ENCODE measurements at places on chromosomes 6 and 20. TPM values are rescaled to one million over a fixed set of nuclear protein-coding genes. Genes with fewer than 3 reads are reported as not detected.

DNA sequence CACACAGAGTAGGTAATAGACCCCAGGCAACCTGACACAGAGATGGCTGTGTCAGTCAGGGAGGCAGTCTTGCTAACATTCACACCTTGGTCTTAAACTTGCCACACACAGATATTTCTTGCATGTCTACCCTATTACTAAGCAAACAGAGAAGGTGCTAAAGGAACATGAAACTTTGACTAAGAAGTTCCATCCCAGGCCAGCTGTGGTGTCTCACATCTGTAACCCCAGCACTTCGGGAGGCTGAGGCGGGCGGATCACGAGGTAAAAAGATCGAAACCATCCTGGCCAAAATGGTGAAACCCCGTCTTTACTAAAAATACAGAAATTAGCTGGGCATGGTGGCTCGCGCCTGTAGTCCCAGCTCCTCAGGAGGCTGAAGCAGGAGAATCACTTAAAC, 222.4 kb upstream of the JARID2 start:
- DNase-seq: no peak

DNA sequence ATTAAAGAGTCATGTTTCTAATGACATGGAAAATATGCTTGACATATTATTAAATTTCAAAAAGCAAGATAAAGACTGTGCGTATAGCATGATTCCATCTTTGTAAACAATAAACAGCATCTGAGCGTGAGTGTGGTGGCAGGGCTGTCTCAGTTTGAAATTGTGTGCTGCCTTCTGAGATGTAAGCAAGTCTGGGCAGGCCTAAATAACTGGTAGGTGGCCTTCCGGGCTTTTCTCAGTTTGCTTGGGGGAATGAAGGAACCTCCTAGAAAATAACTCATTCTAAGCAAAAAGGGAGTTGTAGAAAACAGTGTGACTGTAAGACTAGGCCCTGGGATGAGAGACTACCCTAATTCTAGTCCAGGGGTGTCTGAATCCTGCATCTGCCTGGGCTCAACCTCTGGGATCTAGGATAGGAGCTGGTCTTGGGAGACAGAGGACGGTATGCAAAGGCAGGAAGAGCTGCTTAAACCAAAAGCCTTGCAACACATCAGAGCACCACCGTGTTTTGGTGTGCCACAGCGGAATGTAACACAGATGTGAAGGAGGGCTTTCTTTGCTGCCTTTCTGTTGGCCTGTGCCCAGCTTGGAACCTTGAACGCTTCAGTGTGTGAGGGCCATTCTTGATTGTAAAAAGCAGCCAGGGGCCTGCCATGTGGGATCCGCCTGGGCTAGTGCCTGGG, 63.5 kb upstream of the L3MBTL3 start:
- no peak for DNase-seq

DNA sequence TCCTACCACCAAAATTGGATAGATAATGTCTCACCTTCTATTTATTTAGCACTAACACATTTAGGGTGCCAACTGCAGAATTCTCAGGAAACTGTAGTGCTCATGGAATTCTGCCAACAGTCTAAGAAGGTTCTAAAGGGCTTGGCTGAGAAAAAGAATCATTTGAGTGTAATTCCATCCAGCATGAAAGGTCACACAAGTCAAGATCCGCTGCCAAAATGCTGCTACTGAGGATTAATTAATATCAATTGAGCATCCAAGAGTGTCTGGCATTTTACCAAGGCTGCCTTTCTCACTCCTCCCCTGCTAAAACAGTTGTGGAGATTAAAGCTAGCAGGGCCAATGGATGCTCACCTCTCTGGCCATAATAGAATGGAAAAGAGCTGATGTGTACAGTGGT, 112.7 kb downstream of the FHL5 start:
- peak; percentile 67 for DNase-seq

DNA sequence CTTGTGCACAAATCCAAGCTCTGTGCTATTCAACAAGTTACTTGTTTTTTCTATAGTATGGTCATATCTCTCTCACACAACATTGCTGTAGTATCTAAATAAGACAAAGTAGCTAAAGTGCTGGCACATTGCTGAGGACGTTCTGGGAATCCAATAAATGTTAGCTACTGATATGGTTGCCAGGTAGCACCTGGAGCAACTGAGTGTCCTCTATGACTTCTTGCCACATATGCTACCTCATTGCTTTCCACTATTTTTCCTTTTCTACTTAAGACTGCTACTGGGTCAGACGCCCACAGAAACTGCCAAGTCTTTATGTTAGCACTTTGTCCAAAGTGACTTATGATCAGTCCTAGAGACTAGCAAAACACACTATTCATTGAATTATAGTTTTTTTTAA, 85.3 kb downstream of the SYCP2 start:
- no peak for DNase-seq

GRCh38 chr6:155717374-155717773, 261.7 kb upstream of the NOX3 start:
- DNase-seq: no peak

DNA sequence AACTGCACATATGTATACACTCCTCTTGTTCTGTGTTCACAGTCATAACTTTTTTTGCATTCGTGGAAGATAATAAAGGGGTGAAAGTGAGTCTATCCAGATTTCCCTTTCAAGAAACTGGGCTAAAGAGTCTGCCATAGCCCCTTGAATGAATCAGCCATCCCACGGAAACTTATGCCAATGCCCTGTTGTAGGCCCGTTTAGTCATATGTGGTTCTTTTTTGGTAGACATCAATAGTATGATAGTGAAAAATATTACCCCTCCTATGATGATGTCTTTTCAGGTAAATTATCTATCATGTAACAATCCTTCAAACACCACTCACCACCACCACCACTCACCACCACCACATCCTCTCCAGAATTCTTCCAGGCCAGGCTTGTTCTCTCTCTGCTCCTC, 99.9 kb upstream of the MYLIP start:
- DNase-seq: no peak

GRCh38 chr6:32045811-32046449, 7.7 kb downstream of the CYP21A2 start:
- DNase-seq: no peak

DNA sequence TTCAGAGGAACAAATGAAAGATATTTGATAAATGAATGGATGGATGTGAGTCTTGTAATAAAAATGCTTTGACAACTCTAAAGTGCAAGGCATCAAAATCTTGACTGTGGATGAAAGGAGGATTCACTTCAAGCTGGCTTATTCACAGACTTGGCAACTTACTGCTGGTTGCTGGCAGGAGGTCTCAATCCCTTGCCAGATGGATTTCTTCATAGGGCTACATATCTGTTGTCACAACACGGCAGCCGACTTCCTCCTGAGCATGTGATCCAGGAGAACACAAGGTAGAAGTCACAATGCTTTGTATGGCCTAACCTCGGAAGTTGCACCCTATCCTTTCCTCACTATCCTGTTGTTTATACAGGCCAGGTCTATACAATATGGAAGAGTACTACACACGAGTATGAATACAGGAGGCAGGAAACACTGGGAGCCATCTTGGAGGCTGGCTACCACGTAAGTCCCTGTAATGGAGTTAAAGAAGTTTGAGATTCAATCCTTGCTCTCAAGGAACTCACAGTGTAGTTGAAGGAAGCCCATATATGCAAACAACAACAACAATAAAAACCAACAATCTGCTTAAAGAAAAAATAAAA, 97.9 kb downstream of the ID4 start:
- DNase-seq: peak; percentile 89

DNA sequence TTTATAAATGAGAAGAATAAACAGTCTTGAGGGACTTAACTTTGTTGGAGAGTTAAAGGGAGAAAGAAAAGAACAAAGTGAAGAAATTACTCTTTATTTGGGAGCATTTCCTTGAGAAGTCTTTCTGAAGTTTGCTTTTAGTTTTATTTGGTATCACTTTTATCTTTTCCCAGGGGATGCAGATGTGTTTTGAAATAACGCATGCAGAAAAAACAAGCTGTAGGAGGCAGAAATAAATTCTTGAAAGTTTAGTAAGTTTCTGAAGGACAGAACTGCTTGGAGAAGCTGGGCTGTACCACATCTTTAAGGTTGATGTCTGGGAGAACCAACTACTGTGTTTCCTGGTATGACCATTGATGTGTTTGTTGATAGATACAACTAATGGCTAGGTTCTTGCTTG, 75.0 kb downstream of the PLCB4 start:
- no peak for DNase-seq

Gene RFX6
- polyA plus RNA-seq: not detected

Gene THBS2
- polyA plus RNA-seq: 12.9 TPM

Gene PROKR2
- not detected for polyA plus RNA-seq

Gene BPIFA1
- not detected for polyA plus RNA-seq

Gene TCF15
- polyA plus RNA-seq: 0.49 TPM

Gene ZNF311
- not detected for polyA plus RNA-seq

Gene CST5
- not detected for polyA plus RNA-seq
